ENCODE measurements at places on chromosomes 11 and 22.

DNA sequence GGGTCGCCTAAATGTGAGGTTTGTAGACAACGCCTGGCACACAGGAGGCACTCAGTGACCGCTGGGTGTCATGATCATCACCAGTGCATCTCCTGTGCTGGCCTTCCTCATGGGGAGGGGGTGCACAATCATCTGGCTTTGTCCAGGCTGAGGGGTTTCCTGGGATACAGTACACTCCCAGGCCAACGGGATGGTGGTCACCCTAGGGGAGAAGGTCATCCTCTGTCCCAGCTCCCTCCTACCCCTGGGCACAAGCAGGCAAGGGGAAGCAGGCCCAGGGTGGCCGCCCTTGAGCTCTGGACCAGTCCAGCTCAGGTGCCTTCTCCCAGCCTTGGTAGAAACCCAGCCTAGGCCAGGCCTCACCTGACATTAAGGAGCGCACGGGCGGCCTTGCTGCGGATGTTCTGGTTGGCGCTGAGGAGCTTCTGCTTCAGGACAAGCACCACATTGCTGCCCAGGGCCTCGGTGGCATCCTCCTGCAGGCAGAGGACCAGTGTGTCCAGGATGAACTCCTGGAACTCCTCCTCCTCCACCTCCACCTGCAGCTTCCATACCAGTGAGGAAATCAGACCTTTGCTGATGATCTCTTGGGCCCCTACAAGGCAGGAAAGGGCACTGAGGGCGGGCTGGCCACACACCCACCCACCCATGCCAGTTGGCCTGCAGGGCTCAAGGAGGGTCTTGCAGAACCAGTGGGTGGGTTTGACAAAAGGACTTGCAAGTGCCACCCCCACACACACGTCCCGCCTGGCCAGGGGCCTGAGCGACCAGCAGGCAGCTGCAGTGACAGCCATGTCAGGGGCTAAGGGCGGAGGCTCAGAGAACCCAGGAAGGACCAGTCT, 6.6 kb upstream of the GNAZ start:
- no peak for DNase-seq

DNA sequence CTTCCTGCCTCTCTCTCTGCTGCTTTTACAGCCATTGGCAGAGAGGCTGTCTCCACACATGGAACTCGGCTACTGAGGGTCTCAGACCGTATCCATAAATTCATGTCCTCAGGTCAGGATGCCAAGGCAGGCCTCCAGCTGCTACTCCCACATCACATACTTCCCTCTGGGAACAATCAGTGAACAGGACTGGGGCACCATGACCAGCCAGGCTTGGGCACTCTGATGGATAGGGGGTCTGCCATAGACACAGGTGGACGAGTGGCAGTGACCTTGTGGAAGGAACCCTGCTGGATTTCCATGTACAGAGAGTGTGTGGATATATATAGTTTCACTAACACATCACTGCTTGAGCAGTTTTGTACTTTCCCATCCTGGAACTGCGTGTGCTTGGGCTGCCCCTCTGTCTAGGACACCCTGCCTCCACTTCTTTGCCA, 97.7 kb upstream of the PARVA start:
- DNase-seq = no peak

GRCh38 chr11:67283481-67283963, 5.6 kb upstream of the ANKRD13D start:
- peak; percentile 95 for DNase-seq

DNA sequence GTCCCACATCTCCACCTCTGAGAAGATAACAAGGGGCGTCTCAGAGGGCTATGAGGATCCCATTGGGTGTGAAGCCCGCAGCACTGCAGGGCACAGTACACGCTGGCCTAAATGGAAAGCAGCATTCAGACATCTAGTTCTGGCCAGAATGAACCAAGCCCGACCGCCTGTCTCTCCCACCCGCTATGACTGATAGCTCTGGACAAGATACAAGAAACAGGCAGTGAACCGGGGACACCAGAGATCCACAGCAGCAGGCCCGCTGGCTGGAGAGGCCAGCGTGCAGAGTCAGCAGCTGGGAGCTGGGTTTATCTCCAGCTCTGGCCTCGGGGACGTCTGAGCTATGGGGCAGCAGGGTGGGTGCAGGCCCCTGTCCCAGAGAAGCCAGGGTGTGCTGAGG, 9.6 kb downstream of the CERK start:
- no peak for DNase-seq

DNA sequence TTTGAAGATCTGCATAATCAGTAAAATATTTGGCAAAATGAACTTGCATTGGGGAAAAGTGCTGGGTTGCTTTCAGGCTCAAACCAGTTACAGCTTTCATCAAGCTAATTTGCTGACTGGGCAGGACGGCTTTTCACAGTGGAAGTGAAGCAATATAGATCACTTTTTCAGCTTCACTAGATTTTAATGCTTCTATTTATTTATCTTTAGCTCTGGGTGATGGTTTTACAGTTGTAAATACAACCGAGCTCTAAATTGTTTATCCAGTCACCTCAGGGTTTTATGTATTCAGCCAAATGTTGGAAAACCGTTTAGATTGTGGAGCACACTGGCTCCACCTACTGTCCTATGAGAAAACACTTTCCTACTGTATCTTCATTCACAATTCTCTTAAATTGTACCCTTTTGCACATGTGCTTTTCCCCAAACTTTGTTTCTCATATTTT, 58.2 kb downstream of the ACER3 start:
- DNase-seq = peak; percentile 57

- no peak for DNase-seq
Observed at GRCh38 chr11:8097926-8098325, 16.9 kb downstream of the TUB start.

- no peak for DNase-seq
Observed at GRCh38 chr11:108870373-108871020, 205.6 kb downstream of the DDX10 start.

- no peak for DNase-seq
Observed at GRCh38 chr11:33980897-33981296, 70.6 kb upstream of the CAPRIN1 start.

DNA sequence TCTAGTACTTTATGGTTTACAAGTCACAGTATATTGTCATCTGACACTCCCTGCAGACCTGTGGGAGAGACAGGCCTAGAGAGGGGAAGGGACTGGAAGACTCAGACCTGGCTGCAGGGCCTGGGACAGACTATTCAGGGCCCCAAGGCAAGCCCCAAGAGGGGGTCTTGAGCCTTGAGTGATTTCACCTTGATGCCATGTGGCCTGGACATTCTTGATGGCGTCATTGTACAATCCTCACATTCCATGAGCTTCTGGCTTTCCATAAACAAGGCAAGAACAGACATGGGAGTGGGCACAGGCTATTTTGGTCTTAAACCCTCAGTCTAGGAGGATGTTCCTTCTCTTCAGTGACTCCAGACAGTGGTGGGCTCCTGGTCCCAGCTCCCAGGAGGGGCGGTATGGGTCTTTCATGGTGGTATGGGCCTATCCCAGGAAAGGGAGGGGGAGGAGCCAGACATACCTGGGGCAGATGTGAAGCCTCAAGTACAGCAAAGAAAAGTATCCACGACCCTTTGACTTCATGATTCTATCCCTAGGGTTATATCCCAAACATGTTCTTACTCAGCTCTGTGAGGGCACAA, 1.8 kb upstream of the TBC1D10A start:
- DNase-seq = no peak

GRCh38 chr22:39236321-39237317, 8.2 kb downstream of the PDGFB start:
- no peak for DNase-seq

GRCh38 chr22:40463017-40463631, 92.7 kb downstream of the SGSM3 start:
- DNase-seq = peak; percentile 80

DNA sequence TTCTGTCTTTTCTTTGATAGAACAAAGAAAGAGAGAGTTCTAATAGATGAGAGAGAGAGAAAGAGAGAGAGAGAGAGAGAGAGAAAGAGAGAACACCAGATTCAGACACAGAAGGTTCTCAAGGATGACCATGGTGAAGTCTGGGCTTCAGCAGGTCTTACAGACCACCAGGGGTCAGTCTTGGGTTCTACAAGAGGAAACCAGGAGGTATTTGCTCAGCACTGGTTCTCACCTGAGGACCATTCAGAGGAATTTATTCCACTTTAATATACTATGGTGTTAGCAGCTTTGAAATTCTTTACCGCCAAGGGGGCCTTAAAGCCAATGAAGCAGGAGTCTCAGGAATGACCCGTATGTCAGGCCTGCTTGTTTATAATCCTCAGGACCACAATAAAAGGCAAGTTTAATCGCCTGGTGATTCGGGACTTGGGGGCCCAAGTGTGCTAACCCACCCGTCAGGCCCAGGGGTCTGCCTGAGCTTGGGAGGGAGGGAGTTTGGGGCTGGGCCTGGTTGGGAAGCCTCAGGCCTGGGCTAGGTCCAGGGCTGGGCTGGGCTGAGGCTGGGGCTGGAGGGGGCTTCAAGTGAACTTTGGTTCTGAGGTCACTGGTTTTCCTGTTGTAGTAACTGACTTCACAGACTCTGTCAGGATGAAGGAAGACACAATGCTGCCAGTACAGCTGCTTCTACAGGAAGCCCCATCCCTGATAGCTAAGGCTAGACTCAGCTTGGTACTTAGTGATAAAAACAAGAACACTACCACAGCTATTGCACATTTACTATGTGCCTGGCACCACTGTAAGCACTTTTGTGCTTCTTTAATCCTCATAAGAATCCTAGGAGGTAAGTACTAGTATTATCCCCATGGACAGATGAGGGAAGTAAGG, 179.2 kb upstream of the ZBED5 start:
- DNase-seq = no peak

DNA sequence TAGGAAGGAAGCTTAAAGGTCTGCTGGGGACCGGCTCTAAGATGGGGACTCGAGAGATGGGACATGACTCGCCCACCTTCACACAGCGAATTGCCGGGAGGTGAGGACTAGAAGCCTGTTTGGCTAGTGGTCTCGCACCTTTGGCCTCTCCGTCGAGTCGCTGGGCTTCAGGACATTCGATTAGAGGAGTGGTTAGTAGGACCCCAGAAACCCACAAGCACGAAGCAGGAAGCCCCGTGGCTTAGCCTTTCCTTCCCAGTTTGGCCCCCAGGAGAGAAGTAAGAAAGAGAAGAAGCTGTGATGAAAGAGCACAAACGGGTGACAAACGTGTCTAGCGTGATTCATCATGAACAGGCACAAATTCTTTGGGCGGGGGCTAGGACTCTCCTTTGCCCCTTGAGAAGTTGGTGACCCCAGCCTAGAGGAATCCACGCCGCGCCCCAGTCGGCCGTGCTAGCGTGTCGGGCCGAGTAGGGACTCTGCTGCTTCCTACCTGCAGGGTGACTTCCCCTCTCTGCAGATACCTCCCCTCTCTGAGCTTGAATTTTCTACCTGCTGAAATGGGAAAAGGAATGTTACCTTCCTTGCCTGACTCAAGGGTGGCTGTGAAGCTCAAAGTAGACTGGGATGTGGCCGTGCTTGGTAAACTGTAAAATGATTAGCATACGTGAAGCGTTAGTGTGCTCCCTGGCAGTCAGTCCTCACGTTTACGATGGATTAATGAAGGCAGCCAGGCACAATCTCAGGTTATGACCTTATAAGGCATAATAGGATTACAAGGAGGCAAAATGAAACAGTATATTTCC, 1.1 kb upstream of the ADM start:
- DNase-seq = peak; percentile 78

DNA sequence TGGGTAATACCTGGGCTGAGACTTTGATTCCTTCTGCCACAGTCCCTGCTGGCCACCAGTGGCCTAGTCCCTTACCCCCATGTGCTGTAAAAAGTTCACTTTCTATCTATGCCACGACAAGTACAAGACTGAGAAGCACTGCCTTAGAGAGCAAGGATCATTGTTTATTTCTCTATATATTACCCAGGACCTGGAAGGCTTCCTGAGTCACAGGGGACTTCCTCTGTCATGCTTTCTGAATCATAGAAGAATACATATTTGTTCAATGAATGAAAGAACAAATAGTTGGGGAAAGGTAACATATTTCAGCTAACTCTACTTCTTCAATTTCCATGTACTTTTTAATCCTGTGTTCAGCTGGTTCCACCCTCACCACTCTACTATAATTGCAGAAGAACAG, 5.5 kb upstream of the SYT9 start:
- DNase-seq = no peak

DNA sequence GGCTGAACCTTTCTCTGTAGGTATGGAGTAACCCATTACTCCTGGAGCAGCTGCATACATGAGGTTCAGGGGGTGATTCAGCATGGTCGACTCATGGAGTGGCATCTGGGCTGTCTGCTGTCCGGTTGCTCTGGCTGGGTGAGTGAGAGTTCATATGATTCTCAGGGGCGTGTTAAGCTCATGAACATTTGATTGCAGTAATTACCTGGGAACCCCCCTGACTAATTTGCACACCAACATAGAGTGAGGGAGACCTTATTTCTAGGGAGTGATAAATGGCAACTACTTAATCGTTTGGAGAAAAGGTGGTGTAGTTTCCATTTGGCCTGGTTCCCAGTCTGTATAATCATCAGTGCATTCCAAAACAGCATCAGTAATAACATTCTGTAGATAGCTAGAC, 661.9 kb downstream of the ETS1 start:
- no peak for DNase-seq

- peak; percentile 99 for DNase-seq
Observed at GRCh38 chr11:74170694-74171629, at the start of the genes C2CD3 and PPME1. TSS of gene C2CD3 (minus strand) at chr11:74171002. CDS start at chr11:74170792, 210 bp downstream. TSS of gene PPME1 (plus strand) at chr11:74171289. CDS start at chr11:74171422, 133 bp downstream.

- DNase-seq = no peak
Observed at GRCh38 chr11:93871526-93871925, 21.1 kb upstream of the VSTM5 start.

DNA sequence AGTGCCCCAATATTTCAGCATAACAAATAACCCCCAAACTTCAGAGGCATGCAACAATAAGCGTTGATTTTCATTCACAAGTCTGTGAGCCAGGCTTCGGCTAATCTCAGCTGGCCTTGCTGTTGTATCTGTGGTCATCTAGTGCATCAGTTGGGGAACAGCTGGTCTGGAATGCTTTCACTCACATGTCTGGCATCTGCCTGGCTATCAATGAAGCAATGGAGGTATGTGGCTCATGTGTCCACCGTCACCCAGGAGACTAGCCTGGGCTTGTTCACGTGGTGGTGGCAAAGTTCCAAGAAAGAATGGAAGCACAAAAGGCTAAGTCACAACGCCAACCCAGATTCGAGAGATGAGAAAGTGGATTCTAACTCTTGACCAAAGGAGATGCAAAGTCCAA, 304.8 kb upstream of the ISX start:
- DNase-seq = no peak

- no peak for DNase-seq
Observed at GRCh38 chr22:39296535-39296934, 22.9 kb downstream of the RPL3 start.

- DNase-seq = no peak
Observed at GRCh38 chr11:130585545-130585944, 137.1 kb downstream of the ADAMTS15 start.

GRCh38 chr11:134652586-134653255, 240.7 kb upstream of the B3GAT1 start:
- no peak for DNase-seq

- DNase-seq = peak; percentile 21
Observed at GRCh38 chr11:73334384-73335203, 26.5 kb downstream of the ARHGEF17 start.
